C1 segment of cervical spinal cord (tissue), 14 donors: ENCODE measurements at places on chromosomes 5 and 9.

- no peak for DNase-seq
Observed at GRCh38 chr9:125119643-125120286, 23.6 kb downstream of the SCAI start.

DNA sequence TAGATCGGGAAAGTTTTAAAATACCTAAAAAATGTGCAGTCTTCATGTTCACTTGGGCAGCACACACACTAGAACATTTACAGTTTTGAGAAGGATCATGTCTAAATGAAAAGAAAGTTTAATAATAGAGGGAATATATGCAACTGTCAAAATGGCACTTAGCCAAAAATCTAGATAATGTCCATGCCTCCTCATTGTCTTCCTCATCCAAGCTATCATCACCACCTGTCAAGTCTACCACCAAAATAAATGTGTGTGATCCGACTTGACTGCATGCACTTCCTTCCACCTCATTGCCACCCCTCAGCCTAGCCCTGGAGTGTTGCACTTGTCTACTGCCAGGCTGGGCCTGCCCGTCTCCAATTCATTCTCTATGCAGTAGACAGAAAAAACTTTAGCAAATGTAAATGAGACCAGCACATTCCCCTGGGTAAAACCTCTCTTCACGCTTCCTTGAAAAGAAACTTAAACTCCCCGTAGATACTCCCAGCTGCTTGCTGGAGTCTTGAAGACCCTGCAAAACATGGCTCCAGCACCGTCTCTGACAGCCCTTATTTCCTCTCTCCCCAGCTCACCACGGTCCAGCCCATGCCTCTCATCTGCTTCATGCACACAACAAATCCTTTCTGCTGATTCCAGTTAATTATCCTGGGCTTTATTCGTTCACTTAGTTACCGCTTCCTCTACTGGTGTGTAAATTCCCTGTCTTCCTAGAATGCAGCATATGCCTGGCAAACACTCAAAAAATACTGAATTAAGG, 66.9 kb downstream of the FANCC start:
- DNase-seq, result no peak

GRCh38 chr5:66796305-66797292, 200.4 kb downstream of the MAST4 start:
- DNase-seq, result no peak

- no peak for DNase-seq
Observed at GRCh38 chr5:73623060-73623459, 2.9 kb upstream of the ARHGEF28 start.

DNA sequence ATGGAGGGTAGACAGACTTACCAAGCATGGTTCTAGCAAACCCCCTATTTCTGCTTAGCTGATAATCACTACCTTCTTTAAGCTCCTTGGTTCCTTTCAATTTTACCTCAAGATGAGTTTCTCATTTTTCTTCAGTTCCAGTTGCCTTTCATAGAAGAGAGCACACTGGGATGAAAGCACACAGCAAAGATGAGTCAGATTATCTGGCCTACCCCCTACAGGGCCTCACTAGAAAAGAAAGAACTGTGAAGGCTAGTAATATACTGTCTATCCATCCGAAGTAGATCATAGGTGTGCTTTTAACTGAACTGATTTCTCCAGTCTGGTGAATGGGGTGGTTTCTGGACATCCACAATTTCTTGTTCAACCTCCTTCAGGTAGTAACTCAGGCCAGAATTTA, 122.5 kb downstream of the TRPM3 start:
- DNase-seq, result no peak

GRCh38 chr9:2336055-2336454, 285.5 kb upstream of the VLDLR start:
- no peak for DNase-seq

DNA sequence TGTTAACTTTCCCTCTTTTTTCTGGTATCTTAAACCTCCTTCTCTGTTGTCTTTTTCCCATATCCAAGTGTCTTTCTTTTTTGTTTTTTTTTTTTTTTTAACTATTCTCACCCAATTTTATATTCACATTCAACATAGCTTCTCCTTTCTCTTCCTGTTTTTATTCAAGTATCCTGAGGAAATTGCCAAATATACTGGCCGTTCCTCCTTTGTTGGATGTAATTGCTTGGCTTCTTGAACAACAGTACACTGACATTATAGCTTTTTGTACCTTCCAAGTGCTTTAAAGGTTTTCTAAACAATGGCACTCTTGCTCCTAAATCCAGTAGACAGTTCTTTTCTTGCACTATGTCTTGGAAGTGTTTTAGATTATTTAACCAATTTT, 1146.8 kb downstream of the MAT2B start:
- no peak for DNase-seq

DNA sequence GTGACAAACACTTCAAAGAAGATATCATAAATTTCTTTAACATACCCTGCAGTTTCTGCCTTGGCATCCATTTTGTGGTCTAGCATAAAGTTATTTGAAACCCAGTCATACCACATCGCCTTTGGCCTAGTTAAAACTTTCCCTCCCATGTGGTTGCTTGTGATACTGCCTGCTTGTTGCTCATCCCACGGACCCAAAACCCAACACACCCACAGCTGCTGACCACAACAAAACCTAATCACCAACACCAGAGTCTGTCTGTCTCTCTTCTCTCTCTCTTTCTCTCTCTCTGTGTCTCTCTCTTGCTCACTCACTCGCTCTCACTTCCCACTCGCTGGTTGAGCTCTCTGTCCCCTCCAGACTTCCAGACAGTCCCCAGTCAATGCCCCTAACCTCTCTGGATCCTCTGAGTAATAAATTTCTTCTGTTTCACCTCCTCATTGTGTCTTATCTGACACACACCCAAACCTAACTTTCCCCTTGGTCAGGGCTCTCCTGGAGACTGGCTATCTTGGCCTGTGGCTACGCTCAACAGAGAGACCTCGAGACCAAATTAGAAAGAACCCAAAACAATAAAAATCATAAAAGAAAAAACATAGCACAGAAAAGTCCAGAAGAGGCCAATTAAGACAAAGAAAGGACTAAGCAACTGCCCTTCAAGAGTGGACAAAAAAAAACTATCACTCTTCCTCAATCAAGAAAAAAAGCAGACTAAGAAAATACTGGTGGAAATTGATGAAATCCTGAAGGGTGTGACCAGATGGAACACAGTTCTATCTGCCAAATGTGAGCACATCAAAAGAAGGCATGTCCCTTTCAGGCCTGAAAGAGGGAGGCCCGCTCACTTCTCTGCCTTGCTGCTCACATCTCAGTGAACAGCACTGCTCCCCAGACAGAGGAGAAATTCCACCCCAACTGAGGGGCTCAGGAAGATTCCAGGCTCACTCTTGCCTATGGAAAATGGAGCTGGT, 41.5 kb downstream of the TTLL11 start:
- no peak for DNase-seq
